Heart left ventricle (tissue), 16 donors: ENCODE measurements at places on chromosomes 16 and 17. TPM values are rescaled to one million over a fixed set of nuclear protein-coding genes. Genes with fewer than 3 reads are reported as not detected.

Gene PSME3
- total RNA-seq = 74.7 TPM

DNA sequence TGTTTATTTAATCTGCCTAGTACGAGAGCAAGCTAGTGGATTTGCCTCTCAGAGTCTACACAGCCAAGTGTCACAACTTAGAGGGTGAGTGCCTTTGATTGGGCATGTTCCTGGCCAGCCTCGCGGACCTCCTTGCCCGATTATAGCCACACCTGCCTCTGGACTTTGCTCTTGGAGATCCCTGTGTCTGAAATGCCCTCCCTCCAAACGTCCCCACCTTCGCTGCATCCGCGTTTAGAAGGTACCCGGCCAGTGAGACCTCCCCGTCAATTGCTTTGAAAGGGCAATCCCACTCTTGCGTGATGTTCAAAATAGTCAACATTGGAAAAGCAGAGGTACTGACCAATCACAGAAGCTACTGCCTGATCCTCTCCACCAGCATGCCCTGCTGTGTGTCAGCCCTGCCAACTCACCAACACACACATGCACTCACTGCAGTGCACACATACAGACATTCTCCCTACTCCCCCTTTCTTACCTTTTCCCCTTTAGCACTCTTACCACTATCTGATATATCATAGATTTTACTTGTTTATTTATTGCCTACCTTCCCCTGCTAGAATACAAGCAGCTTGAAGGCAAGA lies 6.5 kb upstream of the SDK2 start:
- H3K27me3 ChIP-seq = no peaks in the 10 kb centered on the region
- no peak overlapping the region for H3K27ac ChIP-seq
- no peak overlapping the region for H3K4me3 ChIP-seq
- DNase-seq = no peak

GRCh38 chr17:13698832-13699231 lies 97.1 kb upstream of the HS3ST3A1 start:
- no peak overlapping the region for H3K4me3 ChIP-seq
- H3K27me3 ChIP-seq = no peaks in the 10 kb centered on the region
- DNase-seq = no peak
- no peaks in the 10 kb centered on the region for H3K36me3 ChIP-seq
- H3K27ac ChIP-seq = no peak overlapping the region

GRCh38 chr17:69030169-69030568 lies 30.6 kb downstream of the ABCA9 start:
- no peaks in the 10 kb centered on the region for H3K4me1 ChIP-seq
- H3K36me3 ChIP-seq = peaks cover 92% of the 10 kb centered on the region
- H3K4me3 ChIP-seq = no peak overlapping the region
- no peak for DNase-seq
- no peak overlapping the region for H3K27ac ChIP-seq
- H3K27me3 ChIP-seq = no peaks in the 10 kb centered on the region

DNA sequence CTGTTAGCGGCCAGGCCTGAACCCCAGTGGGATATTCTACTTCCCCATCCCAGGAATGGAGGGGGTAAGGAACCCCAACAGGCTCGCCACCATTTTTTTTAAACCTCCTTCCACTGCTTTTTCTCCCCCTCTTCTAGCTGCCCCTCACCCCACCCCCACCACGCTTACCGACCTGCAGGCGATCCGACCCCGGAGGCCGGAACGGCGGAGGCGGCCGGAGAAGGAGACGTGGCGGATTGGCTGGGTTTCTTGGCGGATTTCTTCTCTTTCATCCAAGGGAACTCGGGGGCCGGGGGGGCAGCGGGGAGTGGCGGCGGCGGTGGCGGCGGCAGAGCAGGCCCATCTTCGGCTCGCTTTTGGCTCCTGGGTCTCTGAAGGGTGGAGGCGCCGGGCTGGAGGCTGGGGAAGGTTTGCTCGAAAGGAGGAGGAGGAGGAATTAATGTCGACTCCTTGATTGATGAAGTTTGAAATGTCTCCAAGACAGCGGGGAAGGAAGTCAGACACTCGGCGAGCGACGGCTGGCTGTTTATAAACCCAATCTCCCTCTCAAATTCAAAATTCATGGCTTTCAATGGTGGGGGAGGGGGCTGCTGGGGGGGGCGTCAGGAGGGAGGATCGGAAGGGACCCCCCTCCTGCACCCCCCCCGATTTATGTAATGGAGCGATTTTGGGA lies 424 bp downstream of the HOXB2 start:
- peak; percentile 80 for DNase-seq
- H3K4me1 ChIP-seq = peaks cover 19% of the 10 kb centered on the region
- peaks cover 52% of the 10 kb centered on the region for H3K27me3 ChIP-seq
- H3K27ac ChIP-seq = peak overlapping the region; percentile 90
- peak overlapping the region; percentile 73 for H3K4me3 ChIP-seq

- H3K27ac ChIP-seq = no peak overlapping the region
- no peak overlapping the region for H3K4me3 ChIP-seq
- no peaks in the 10 kb centered on the region for H3K36me3 ChIP-seq
- H3K27me3 ChIP-seq = peaks cover 30% of the 10 kb centered on the region
- H3K4me1 ChIP-seq = peaks cover 4% of the 10 kb centered on the region
- DNase-seq = peak; percentile 46
Measured at GRCh38 chr17:79114458-79115301, 40.1 kb downstream of the ENGASE start.

DNA sequence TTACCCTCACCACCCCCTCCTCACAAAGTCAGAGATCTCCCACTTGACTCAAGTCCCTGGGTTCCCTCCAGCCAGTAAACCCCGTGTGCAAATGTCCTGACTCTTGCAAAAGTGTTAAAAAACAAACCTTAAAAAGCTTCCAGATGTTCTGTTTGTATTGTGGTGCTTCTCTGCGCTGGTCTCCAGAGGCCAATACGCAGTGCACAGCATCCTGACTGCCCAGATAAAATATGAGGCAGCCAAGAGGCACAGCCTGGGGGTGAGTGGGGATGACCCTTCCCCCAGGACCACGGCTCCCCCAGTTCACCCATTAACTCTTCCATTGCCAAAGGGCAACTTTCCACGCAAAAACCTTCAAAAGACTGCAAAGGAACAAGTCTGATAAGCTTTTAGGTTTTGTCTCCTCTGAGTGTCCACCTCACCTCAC lies 291.8 kb downstream of the SOX9 start:
- DNase-seq = no peak
- no peaks in the 10 kb centered on the region for H3K27me3 ChIP-seq
- H3K4me1 ChIP-seq = peaks cover 1% of the 10 kb centered on the region

DNA sequence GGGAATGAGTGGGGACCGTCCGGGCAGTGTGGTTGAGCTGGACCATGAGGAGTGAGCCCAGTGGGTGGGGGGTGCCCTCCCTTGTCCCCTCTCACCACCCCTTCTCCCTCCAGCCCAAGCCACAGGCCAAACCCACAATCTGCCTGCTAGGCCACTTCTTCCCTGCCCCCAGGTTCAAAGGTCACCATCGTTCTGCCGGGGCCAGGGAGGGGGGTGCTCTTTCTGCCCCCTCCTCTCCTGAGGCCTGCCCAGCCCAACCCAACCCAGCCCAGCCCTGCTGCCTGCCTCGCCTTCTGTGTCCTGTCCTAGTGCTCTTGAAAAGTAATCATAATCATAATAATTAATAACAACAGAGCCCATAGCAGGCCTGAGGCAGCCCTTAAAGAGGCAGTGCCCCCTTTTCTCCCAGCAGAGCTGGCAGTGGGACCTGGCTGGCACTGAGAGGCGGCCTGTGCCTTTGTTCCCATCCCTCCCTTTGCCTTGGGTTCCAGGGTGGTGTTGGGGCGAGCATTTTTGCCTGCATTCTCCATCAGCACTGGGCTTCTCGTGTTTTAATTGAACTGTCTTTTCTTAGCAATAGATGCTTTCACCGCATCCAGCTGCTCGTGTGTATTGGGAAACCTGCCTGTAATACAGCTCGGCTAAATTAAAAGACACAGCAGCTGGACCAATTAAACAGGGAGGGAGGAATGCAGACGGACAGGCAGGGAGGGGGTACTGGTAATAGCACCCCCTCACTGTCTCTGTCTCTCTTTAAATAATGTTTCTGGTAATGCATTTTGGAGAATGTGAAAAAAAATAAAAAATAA lies 46.8 kb downstream of the SREBF1 start:
- peaks cover 20% of the 10 kb centered on the region for H3K36me3 ChIP-seq
- H3K27ac ChIP-seq = no peak overlapping the region
- no peak for DNase-seq
- peaks cover 70% of the 10 kb centered on the region for H3K4me1 ChIP-seq
- no peak overlapping the region for H3K4me3 ChIP-seq
- no peaks in the 10 kb centered on the region for H3K27me3 ChIP-seq

DNA sequence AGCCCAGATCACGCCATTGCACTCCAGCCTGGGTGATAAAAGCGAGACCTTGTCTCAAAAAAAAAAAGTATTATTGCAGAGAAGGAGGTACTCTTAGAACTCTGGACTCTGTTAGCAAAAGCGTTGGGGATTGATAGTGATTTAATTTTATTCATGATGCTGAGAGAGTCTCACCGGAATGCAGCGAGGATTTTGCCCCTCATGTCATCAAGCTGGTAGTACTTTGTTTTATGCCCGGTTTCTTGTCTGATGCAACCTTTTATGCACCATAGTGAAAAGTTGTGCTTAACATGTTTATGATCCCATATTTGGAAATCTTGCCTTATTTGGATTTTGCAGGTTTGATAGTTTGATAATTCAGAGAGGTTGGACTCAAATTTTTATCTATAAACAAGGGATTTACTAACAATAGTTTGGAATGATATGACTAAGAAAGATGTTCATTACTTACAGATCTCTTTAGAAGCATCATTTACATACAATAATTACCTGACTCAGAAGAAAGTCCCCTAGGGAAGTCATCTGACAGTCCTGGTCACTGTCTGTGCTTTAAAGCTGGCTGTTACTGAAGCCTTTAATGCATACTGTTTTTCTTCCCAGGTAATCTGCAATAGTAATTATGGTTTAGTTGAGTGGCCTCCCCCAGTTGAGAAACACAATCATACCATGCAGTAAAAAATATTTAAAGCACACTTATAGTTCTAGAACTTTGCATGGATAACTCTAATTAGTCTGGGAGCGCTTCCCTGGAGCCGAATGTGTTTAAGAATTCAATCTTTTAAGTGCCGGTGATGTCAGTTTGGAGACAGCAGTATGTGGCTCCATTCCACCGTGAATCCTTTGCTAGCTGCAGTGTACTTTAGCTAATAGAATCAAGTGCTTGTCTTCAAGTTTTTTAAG lies 120.9 kb downstream of the PRKCA start:
- H3K36me3 ChIP-seq = no peaks in the 10 kb centered on the region
- peaks cover 6% of the 10 kb centered on the region for H3K4me1 ChIP-seq
- H3K27me3 ChIP-seq = no peaks in the 10 kb centered on the region
- no peak for DNase-seq

- no peaks in the 10 kb centered on the region for H3K27me3 ChIP-seq
- H3K4me3 ChIP-seq = no peak overlapping the region
- H3K27ac ChIP-seq = no peak overlapping the region
- no peaks in the 10 kb centered on the region for H3K4me1 ChIP-seq
- no peaks in the 10 kb centered on the region for H3K36me3 ChIP-seq
Measured at GRCh38 chr17:41824086-41824485, 11.3 kb downstream of the FKBP10 start.

- H3K4me3 ChIP-seq = no peak overlapping the region
- H3K4me1 ChIP-seq = no peaks in the 10 kb centered on the region
- no peak for DNase-seq
Measured at GRCh38 chr17:20202141-20202621, 193.0 kb downstream of the SPECC1 start.

DNA sequence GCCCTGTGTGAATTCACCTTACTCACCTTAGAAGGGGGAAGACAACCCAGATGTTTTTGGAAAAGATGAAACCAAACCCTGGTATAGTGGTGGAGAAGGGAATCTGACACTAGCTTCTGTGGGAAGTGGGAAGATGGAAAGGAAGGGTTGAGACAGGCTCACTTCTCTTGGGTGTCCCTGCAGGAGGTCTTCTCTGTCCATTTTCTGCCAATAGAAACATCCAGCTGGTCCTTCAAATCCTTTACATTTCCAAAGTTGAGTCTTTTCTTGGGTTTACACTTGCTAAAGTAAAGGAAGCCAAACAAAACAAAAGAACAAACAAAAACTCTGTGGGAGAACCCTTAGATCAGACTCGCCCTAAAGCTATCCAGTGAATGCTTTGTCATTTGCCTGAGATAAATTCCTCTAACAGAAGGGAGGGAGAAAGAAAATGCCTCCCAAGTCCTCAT lies 10.2 kb downstream of the HOXB1 start:
- peaks cover 83% of the 10 kb centered on the region for H3K27me3 ChIP-seq
- no peak overlapping the region for H3K4me3 ChIP-seq
- H3K36me3 ChIP-seq = no peaks in the 10 kb centered on the region
- no peak overlapping the region for H3K27ac ChIP-seq
- no peak for DNase-seq

DNA sequence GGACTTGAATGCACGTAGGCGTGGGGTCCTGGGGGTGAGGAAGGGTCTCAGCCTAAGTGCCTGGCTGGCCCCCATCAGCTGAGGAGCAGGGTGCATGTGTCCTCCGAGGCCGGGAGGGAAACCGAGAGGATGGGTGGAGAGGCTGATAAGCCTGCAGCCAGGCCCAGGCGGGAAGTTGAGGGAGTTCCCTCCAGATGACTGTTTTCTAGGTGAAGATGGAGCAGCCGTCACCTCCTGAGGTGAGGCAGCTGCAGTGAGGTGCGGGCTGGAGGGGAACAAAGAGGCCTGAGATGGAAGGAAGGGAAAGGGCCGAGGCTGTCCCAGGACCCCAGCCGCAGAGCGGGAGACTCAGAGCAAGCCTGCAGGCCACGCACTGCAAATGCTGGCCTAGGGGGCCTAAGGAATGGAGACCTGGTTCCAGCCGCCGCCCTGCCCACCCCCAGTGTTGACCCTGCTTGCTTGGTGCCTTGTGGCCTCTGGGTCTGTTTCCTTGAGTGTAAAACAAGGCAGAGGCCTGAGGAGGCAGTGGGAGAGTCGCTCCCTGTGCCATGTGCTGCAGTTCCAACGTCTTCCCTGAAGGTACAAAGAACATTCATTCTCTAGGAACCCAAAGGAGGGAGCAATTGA lies 3.0 kb downstream of the PECAM1 start:
- peak overlapping the region; percentile 60 for H3K4me3 ChIP-seq
- no peaks in the 10 kb centered on the region for H3K27me3 ChIP-seq
- peaks cover 38% of the 10 kb centered on the region for H3K4me1 ChIP-seq
- H3K27ac ChIP-seq = peak overlapping the region; percentile 95
